ENCODE measurements at places on chromosomes 4 and X. TPM values are rescaled to one million over a fixed set of nuclear protein-coding genes. Genes with fewer than 3 reads are reported as not detected.

FGD1 gene
- 24.9 TPM for total RNA-seq

DNA sequence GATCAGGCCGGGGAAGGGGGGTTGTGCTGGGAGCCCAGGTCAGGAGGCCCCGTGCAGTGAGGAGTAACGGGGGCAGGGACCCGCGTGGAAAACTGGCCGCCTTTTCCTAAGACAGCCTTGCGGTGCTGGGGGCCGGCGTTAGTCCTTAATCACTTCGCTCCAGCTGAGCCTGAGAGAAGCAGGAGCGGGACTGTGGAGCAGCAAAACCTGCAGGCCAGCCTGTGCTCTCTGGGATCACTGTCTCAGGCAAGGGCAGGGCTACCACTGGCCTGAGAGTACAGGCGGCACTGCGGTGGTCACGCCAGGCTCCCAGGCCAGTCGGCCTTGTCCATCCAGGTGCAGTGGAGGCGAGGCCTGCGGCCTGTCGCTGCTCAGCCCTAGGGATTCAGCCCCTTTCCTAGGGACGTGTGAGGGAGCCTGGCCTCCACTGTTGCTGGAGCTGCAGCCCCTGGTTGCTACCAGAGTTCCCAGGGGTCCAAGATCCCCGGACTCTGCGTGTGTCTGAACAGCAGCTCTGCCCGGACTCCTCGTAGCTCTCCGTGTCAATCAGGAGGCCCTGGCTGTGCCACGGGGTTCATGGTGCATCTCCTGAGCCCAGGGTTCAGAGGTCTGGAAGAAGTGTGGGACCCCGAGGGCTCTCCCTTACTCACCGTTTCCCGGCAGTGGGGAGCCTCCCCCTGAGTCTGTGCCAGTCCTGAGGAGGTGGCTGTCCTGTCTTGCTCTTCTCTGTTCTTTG is 2141.7 kb upstream of the TENM3 start:
- no peak overlapping the region for H3K27ac ChIP-seq
- H3K4me3 ChIP-seq, result no peak overlapping the region
- H3K27me3 ChIP-seq, result no peaks in the 10 kb centered on the region
- H3K36me3 ChIP-seq, result no peaks in the 10 kb centered on the region
- H3K4me1 ChIP-seq, result peaks cover 12% of the 10 kb centered on the region
- no peak for DNase-seq

GRCh38 chr4:171650543-171650942 is 162.7 kb upstream of the GALNTL6 start:
- peak; percentile 38 for DNase-seq
- H3K4me1 ChIP-seq, result no peaks in the 10 kb centered on the region
- no peaks in the 10 kb centered on the region for H3K36me3 ChIP-seq
- no peaks in the 10 kb centered on the region for H3K27me3 ChIP-seq

GRCh38 chrX:63186137-63186536 is 165.0 kb downstream of the SPIN4 start:
- no peak overlapping the region for H3K4me3 ChIP-seq
- no peaks in the 10 kb centered on the region for H3K36me3 ChIP-seq
- DNase-seq, result no peak
- H3K27me3 ChIP-seq, result no peaks in the 10 kb centered on the region
- H3K27ac ChIP-seq, result no peak overlapping the region

- peak; percentile 60 for DNase-seq
- no peak overlapping the region for H3K4me3 ChIP-seq
- no peaks in the 10 kb centered on the region for H3K27me3 ChIP-seq
- H3K36me3 ChIP-seq, result no peaks in the 10 kb centered on the region
- peaks cover 29% of the 10 kb centered on the region for H3K4me1 ChIP-seq
These were observed 58.0 kb upstream of the KLF3 start for GRCh38 chr4:38605753-38606586.
